ENCODE measurements at places on chromosomes 13 and 19.

DNA sequence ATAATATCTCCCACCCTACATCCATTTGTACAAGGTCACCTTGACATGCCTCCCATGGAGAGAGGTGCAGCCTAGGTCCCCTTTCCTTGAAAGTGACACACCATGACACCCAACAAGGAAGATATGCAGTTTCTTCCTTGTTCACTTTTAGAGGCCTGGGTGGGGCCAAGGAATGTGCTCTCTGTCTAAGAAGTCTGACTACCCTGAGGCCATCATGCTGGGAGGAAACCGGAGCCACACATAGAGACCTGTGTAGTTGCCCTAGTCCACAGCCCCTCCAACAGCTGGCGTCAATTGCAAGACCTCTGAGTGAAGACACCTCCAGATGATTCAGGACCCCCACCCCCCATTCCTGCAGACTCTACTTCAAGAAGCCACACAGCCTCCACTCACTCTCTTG lies 11.0 kb downstream of the SYDE1 start:
- no peak for DNase-seq

DNA sequence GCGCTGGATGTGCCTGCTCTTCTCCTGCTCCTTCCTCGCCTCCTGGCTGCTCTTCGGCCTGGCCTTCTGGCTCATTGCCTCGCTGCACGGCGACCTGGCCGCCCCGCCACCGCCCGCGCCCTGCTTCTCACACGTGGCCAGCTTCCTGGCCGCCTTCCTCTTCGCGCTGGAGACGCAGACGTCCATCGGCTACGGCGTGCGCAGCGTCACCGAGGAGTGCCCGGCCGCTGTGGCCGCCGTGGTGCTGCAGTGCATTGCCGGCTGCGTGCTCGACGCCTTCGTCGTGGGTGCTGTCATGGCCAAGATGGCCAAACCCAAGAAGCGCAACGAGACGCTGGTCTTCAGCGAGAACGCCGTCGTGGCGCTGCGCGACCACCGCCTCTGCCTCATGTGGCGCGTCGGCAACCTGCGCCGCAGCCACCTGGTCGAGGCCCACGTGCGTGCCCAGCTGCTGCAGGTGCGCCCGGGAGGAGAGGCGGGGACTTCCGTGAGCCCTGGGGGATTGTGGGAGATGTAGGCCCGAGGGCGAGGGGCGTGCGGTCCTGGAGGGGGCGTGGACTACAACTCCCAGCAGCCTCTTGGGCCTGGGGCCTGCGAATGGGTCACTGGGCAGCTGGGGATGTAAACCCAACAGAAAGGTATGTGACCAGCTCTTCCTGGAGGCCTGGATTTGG lies 6.7 kb downstream of the KCNJ14 start:
- DNase-seq, result no peak

- DNase-seq, result no peak
Observed at GRCh38 chr19:51421229-51422052, 4.0 kb upstream of the SIGLEC10 start.

GRCh38 chr13:78594456-78594975 lies 8.8 kb downstream of the POU4F1 start:
- DNase-seq, result no peak

GRCh38 chr19:30144242-30144758 lies 202.3 kb downstream of the URI1 start:
- no peak for DNase-seq

- no peak for DNase-seq
Observed at GRCh38 chr19:10553087-10553667, 9.5 kb downstream of the ATG4D start.

- no peak for DNase-seq
Observed at GRCh38 chr13:107992542-107992941, 222.8 kb downstream of the LIG4 start.

DNA sequence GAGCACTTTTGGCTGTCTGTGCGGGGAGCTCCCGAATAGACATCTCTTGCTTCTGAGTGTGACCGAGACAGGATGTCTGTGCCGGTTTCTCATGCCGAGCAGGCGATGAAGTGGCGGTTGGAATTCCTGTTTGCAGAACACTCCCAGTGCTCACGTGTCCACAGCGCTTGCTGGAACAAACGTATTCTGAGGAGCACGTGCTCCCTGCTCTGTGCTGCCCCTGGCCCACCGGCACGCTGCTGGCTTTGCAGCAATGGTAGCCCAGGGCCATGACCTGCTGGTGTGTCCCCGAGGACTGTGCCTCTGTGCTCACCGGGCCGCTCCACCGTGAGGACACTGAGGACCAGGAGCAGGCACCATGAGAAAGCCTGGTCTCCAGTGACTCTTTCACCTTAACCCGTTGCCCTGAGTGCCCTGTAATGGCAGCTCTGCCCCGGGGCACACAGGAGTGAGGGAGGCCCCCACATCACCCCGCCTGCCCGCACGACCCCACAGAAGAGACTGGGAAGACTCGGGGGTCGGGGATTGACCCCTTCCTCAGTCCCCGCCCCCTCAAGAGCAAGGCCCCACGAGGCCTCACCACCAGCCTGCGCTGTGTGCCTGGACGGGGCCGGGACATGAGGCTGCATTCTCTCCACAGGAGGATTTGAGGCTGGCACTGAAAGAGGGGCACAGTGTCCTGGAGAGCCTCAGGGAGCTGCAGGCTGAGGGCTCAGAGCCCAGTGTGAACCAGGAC lies 40.0 kb upstream of the F7 start:
- DNase-seq, result no peak

DNA sequence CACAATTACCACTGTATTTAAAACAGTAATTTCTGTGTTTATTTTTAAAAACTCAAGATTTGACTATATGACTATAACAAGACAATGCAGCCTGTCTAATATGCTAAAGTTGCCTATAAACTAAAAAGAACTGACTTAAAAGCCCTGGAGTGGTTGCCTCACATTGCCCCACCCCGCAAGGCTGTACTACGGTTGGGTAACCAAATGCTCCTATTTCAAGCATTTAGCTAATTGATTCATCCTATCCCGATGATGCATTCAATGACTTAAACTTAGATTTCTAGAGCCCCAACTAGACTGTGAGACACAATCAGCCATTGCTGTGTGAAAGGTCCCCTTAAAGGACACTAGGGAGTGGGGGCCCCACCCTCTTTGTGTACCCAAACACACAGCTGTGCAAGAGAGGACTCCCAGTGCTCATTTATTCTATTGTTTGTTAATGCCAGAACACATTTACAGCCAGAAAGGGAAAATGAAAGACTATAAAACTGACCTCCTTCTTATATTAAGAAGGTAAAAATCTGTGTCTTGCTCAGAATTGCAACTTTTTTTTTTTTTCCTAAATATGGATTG lies 66.9 kb downstream of the MIPEP start:
- no peak for DNase-seq

- no peak for DNase-seq
Observed at GRCh38 chr13:49443357-49443703, 534 bp downstream of the CAB39L start.

DNA sequence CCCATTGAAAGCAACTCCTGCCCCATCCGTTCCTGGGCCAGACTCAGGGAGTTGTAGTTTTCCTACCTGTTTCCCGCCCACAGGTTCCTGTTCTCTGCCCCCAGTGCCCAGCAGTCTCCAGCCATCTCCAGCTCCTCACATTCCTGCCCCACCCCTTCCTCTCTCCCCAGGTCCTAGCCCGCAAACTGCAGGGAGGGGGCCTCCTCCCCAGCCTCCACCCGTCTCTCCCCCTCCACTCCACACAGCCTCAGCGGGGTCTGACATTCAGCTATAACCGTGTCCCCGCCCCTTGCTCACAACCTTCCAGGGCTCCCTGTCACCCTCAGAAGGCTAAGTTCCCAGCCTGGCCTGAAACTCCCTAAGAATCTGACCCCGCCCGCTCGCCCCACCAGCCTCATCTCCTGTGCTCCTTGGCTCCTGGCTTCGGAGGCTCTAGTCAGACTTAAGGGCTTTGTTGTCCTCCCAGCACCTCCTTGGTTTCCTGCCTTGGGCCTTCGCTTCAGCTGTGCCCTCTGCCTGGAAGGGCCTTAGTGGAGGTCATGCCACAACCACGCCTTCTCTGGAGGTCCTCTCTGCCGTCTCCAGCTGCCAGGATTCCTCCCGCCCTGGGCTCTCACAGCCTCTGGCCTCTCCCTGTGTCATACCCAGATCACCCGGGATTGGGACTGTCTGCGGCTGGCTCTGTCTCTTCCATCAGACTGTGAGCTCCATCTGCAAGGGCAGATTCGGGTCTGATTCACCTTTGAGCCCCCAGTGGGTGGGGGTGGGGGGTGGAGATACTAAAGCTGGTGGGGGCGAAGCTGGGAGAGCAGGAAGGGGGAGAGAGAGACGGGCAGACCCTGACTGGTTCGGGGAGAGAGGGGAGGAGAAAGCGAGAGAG lies 5.1 kb upstream of the SPACA6 start:
- no peak for DNase-seq

DNA sequence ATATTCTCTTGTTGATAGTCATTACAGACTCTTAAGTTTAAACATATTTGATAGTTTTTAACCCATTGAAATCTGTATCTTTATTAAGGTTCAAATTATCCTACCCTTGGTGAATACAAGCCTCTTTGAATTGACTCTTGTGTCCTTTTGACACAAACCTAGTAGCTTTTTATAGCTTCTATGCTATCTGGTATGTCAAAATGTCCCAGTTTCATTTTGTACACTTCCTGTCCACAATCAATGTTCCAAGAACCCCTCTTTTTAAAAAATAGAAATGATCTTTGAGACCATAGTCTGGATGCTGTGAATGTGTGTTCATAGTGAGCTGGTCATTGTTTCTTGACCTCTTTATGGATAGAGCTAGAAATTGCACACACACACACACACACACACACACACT lies 39.2 kb upstream of the FGF14 start:
- no peak for DNase-seq
